Stimulated activated CD8-positive, alpha-beta memory T cell treated with anti-CD3 and anti-CD28 coated beads, Interleukin-7, amount 100 ng/mL, for 48 hours (primary cell): ENCODE measurements at places on chromosomes 12 and 14.

DNA sequence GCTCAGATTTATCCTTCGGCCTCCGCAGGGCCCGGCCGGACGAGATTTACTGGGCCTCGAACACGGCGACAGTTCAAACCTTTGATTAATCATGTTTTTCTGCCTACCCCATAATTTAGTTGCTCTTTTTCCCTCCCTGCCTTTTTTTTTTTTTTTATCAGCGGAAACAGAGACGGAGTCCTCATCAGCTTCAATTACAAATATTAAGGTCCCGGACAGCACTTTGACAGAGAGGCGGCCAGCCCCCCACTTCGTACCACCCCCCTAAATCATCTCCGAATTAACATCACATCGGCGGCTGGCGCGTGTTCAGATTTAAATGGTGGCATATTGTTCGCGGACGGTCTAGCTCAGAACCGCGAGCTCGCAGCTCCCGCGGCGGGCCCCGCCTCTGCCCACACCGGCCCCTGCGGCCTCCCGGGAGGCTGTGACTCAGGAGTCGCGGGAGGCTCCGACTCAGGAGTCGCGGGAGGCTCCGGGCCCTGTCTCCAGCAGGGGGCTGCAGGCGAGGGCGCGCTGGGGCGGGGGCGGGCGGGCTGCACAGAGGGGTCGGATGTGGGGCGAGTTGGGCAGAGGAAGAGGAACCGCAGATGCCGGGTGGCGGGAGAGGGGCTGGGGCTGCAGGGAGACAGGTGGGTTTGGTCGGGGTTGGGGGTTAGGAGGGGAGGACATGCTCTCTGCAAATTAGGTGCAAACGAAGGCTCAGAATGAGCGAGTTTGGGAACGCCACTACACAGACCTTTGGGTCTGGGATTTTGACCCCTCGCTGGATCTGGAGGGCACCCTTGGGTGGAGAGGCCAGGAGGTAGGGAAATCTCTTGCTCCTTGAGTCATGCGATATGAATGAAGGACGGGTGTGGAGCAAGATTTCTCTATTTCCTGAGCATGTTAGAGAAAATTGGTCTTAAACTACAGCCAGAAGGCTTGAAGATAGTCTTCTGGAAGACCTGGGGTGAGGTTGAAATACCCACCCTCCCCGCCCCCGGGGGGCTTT is 19.6 kb upstream of the ATP5MC2 start:
- no peak for DNase-seq

DNA sequence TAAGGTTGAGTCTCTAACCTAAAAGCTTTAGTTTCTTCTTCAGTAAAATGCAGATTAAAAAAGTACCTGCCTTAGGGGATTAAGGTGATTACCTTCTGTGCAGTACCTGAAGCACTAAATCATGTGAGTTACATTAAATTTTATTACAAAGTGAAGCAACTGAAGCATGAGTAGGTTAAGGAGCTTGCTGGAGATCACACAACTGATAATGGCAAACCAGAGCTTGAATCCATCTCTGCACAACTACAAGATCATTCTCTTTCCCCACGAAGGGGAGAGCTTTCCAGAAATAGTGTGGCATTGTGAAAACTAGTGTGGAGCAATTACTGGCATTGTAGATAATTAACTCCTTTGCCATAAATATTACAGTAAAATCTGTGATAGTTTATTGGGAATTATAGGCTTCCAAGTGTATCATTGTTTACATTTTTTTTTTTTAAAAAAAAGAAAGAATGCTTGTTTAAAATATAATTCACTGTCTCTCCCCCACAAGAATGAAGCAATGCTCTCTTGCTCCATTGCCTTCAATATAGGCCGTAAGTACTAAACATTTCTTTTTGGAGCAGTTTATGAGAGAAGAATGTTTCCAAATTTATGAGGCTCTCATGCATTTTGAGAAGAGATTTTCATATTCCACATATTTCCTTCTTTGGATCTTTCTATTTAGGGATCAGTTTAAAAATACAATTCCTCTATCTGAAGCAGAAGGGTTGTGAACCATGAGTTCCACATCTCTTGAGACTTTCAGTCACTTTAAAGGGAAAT is 20.5 kb downstream of the SLC38A2 start:
- no peak for DNase-seq

DNA sequence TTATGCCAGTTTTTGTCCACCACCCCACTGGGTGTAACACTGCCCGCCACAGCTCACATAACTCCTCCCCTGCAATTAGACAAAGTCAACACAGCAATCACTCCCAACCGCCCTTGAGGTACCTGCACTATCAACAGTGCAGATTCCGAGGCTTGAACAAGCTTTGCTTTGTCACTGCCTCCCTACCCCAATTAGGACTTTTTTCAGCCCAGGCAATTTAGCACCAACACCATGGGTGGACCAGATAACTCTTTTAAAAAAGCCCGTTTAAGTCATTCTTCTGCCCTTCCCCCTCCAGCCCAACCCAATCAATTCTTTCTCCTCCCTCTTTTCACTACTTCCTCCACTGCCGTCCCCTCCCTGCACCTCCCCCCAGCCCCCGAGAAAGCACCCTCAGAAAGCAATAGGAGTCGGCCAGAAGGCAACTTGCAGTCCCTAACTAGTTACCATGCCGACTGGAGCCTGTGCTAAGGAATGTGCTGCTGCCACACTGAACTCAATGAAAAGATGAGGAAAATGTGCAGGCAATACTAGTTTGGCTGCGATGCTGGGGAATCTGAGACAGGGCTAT is 45.7 kb upstream of the OTX2 start:
- no peak for DNase-seq

- no peak for DNase-seq
Measured at GRCh38 chr12:109760031-109760929, 46.7 kb downstream of the FAM222A start.

DNA sequence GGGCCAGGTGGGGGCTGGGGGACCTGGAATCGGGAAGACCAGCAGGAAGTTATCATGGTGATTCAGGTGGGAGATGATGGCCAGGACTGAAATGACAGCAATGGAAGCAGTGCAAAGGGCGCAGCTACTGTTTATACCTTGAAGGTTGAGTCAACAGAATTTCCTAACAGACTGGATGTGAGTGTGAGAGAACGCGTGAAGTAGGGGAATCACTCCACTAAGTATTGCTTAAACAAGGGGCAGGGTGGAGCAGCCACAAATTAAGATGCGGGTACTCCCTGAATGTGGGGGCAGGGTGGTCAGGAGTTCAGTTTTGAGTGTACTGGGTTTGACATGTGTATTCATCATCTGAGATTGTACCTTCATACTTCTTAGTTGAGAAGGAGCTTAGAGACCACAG is 45.1 kb downstream of the MYF5 start:
- no peak for DNase-seq

- DNase-seq = no peak
Measured at GRCh38 chr14:36325853-36326252, 5.4 kb upstream of the MBIP start.
